Fibroblast of mammary gland (primary cell): ENCODE measurements at places on chromosomes 13 and 19.
A peak's percentile ranks its signal among the peaks of the same experiment; 100 is the strongest.

DNA sequence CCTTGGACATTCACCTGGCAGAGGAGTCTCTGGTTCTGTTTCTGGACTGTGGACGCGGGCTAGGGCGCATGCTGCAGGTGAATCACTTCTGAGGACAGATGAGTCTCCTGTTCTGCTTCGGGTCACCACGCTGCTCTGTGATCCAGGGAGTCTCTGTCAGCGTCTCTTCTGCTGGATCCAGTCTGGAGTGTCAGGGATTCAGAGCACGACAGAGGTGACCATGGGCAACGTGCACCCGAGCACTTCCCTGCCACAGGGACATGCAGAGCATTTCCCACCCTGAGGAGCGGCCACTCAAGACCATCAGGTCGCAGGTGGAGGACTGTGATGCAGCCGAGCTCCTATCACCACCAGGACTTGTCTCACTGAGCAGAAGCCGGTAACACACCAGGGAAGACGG is 24.4 kb upstream of the LILRA2 start:
- no peak for DNase-seq

DNA sequence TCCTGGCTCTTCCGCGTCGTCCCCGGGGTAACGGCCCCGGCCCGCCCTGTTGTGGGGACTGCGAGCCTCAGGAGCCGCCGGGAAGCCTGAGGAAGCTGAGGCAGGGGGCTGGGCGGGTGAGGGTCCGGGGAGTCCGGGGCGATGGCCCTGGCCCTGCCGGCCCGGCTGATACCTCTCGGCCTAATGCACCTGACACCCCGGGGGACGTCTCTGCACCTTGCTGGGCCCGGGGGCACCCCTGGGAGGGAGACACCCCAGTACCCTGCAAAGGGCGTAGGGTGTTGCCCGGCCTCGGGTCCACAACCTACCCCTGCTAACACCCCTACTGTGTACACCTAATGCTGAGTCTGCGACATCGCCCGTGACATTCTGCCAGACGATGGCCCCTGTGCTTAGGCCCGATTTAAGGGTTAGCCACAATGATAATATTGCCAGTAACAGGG is 410 bp downstream of the PIN1 start:
- no peak for DNase-seq

GRCh38 chr13:40692946-40693345 is 26.5 kb upstream of the FOXO1 start:
- DNase-seq = no peak

GRCh38 chr13:20416223-20416745 is 109.4 kb downstream of the CRYL1 start:
- no peak for DNase-seq

DNA sequence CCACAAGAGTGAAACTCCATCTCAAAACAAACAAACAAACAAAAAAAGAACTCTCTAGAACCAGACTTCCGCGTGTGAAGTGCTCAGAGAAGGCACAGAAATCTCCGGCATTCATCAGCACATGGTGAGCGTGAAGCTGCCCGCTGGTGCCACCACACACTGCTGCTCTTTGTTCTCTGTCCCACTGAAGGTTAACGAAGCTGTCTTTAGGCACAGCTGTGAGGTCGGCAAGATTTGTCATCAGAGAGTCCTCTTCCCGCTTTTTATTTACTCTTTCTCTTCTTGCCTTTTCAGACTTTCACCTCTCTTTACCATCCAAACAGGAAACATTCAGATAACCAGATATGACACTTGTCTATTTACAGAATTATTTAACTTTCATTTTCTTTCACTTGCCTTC is 115.2 kb upstream of the ARGLU1 start:
- no peak for DNase-seq

GRCh38 chr13:107170270-107170931 is 602.5 kb upstream of the ARGLU1 start:
- no peak for DNase-seq

- no peak for DNase-seq
These were observed 49.8 kb downstream of the CBY2 start for GRCh38 chr13:45751885-45752284.

DNA sequence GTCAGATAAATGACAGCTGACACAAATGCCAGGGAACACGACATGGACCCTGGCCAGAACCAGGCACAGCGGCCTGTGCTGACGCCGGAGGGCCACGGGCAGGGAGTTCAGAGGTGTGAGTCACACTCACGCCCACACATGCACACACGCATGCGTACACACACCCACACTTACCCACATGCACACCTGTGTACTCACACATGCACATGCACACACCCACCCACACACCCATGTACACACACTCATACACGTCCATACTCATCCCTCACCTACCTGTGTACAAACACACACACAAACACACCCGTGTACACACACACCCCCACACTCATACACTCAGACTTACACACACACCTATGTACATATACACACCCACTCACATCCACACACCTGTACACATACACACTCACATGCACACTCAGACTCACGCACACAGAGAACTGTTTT is 40.4 kb downstream of the MLLT1 start:
- DNase-seq = peak; percentile 78

DNA sequence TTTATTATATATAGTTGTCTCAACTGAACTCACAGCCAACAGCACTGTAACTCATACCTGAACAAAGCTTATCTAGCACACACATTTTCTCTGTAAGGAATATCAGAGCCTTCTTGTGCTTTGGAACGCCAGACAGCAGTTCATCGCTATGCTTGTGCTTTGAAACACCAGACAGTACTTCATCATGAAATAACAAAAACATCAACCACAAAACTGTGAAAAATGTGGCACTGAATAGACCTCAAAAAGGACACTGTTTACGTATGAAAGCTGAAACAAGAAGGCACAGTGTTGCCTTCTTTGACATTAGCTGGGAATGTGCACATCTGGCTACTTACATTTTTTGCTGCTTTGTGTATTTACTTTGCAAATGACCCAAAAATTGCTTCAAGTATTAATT is 160.2 kb downstream of the PDS5B start:
- DNase-seq = no peak

GRCh38 chr13:62327367-62327766 is 911.7 kb upstream of the PCDH20 start:
- no peak for DNase-seq

GRCh38 chr19:3146677-3147100 is 10.9 kb downstream of the GNA15 start:
- DNase-seq = no peak

GRCh38 chr13:113448545-113448884 is 4.8 kb downstream of the ADPRHL1 start:
- DNase-seq = no peak

DNA sequence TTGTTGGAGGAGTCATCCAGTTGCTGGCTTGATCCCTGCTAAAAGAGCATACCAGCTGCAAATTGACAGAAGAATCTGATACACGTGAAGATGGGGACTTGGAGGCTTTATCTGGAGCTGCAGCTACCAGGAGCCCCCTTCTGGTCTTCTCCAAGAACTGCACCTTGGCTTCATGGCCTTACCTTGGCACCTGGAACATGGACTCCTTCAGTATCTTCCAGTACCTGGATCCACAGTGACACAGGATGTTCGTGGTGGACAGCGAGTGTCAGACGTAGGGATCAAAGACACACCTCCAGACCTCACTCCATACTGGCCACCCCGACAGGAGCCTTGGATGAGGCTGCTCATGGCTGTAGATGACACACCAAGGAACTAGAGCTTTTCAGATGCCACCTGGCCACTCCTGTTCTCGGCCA is 9.9 kb upstream of the ACSBG2 start:
- DNase-seq = peak; percentile 81

- no peak for DNase-seq
These were observed 268.2 kb upstream of the MAB21L1 start for GRCh38 chr13:35744566-35745178.

DNA sequence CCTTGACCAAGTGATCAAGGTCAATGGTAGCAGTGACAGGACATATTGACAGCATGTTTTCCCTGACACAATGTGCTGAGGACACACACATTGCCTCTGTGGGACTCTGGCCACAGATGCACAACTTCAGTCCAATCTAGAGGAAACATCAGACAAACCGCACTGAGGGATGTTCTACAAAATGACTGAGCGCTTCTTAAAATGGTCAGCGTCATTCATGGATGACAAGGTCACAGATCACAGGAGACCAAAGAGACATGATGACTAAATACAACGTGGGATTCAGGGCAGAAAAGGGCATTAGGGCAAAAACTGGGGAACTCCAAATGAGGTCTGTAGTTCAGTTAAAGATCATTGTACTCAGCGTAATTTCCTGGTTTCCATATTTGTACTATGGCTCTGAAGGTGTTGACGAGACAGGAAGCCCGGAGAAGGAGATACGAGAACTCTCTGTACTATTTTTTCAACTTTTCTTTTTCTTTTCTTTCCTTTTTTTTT is 20.6 kb downstream of the PBX4 start:
- DNase-seq = no peak

- DNase-seq = no peak
These were observed 433.4 kb downstream of the SLITRK5 start for GRCh38 chr13:88104576-88104975.

DNA sequence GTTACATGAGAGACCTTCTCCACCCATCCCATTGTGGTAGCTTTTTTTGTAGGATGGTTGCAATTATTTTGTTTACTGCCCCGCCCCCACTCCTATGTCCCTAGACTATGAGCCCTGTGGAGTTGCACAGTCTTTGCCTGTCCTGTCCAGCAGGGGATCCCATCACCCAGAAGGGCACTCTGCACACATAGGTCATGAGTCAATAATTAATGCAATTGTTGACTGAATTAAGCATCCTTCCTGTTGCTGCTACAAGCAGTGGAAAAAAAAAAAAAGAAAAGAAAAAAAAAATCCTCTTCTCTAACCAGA is 14.2 kb downstream of the C19orf81 start:
- peak; percentile 2 for DNase-seq

- DNase-seq = no peak
These were observed 574 bp downstream of the MKNK2 start for GRCh38 chr19:2050349-2050990.

GRCh38 chr13:48160606-48161278 is 65.8 kb upstream of the MED4 start:
- peak; percentile 75 for DNase-seq

DNA sequence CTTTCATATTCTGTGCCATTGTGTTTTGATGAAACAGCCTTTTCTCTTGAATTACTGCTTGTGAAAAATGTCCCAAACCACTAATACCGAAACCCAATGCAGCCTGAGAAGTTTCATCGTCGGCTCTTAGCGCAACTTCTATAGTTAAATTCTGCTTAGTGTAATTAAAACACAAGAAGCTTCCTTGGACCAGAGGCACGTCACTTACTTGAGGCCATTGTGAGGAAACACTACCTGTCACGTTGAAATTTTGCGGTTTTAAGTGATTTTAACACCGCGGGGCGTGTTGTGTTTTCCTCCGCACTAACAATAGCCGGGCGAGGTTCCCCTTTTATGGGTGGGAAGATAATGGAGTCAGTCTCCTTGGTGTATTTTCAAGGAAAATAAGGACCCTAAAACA is 70.9 kb downstream of the GGACT start:
- DNase-seq = no peak

DNA sequence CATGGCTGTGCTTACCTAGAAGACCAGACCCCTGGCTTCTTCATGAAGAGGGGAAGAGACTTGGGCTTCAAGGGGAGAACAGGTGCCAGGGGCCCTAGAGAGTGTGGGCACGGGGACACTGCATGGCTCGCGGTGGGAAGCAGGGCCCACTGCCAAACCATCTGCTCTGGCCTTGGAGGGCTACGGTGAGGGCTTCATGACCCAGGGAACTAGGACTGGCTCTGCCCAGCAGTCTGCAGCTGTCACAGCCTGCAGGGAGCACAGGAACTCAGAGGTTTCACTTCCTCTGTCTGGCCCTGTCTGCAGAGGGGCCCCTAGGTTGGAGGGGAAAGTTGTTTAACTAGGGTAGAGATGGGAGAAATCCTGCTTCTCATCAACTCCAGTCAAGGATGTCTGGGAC is 4.3 kb downstream of the ERCC1 start:
- DNase-seq = no peak

GRCh38 chr13:41028051-41028450 is 8.9 kb upstream of the ELF1 start:
- DNase-seq = peak; percentile 38

GRCh38 chr19:3194106-3195087 is 8.7 kb downstream of the NCLN start:
- DNase-seq = no peak

GRCh38 chr19:7720351-7720750 is 11.6 kb downstream of the CLEC4G start:
- DNase-seq = no peak

- DNase-seq = peak; percentile 52
These were observed 40.8 kb downstream of the BBC3 start for GRCh38 chr19:47190167-47190727.

DNA sequence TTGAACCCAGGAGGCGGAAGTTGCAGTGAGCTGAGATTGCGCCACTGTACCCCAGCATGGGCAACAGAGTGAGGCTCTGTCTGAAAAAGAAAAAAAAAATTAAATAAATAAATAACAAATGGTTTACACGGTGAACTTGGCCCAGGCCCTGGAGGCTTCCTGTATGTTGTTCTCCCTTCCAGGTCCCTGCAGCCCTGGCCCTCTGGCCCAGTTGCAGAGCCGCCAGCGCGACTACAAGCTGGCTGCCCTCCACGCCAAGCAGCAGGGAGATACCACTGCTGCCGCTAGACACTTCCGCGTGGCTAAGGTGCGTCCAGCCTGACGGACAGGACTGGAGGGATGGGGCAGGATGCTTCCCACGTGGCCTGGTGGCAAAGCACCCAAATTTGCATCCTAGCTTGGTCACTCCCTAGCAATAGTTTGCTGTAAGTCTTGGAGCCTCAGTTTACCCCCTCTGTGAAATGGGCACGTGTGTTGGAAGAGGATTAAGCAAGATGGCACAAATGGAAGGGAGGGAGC is 11.9 kb downstream of the CC2D1A start:
- no peak for DNase-seq

- peak; percentile 84 for DNase-seq
These were observed at the start of gene GDF15 for GRCh38 chr19:18385675-18386542. TSS of gene GDF15 (plus strand) at chr19:18386158. CDS start at chr19:18386190, 32 bp downstream.

- DNase-seq = no peak
These were observed 451.7 kb downstream of the TSHZ3 start for GRCh38 chr19:30897553-30897952.

GRCh38 chr13:26024558-26024957 is 27.3 kb downstream of the SHISA2 start:
- DNase-seq = no peak
